ENCODE measurements at places on chromosomes 2 and 18. TPM values are rescaled to one million over a fixed set of nuclear protein-coding genes. Genes with fewer than 3 reads are reported as not detected.

Gene AFF3
- total RNA-seq = 10.0 TPM

Gene SELENOI
- total RNA-seq = 14.5 TPM

Gene SERPINB12
- total RNA-seq = not detected

- DNase-seq = no peak
Observed at GRCh38 chr2:200856806-200857205, 7.7 kb downstream of the CLK1 start.

DNA sequence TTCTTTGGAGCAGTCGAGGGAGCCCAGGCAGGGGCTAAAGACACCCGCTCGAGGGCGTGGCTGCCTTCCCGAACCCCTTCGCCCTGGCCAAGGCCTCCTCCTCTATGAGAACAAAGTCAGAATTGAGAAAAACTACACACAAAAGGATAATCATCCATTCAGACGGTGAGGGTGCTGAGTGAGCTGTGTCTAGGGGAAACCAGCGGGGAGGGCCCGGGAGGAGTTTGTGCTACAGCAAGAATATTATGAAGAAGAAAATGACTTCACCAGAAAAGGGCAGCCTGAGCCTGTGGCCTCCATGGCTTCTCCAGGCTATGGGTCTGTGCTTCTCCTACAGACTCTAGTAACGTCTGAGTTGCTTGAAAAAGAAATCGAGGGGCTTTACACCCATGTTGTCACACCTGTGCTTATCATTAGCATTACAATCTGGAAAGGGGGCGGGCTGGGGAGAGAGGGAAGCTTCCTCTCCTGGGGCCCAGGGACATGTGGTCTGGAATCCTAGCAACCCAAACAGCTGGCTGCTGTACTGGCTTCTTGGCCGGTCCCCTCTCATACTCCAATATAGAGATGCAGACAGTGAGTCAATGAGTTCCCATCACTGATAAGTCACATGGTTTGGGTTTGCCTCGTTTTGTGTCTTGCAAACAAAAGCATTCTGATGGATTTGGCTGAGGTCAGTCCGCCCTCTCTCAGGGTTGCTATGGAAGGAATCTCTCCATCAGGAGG, 52.0 kb upstream of the ARL4C start:
- DNase-seq = no peak

DNA sequence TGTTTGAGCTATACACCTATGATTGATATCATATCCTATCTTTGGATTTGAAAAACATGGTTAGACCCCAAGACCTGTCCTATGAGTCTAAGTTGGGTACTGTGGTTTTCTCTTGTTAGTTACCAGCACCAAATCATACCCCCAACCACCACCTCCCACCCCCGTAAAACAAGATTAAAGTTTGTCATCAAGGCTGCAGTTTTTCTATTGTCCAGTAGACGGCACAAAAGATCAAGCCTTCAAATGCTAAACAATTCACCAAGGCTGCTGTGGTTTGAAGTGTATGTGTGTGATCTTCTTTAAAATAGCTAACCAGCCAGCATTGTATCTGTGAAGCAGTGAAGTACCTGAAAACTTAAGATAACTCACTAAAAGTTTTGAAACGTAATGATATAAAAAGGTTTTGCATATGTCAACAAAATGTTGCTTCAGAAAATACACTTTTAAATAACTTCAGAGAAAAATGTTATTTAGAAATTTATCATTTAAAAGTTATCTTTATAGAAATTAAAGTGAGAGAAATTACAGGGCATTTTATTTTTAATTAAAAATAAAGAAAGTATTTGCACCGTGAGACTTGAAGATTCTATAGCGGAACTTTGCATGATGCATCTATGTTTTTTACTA, 5.8 kb upstream of the MEIS1 start:
- DNase-seq = no peak

Data from left ventricle myocardium superior (tissue), 1 donor.